Jurkat, Clone E6-1 (cell line): ENCODE measurements at places on chromosomes 1 and 21.

GRCh38 chr1:213983493-213984386, 4.0 kb upstream of the PROX1 start:
- no peak for DNase-seq

DNA sequence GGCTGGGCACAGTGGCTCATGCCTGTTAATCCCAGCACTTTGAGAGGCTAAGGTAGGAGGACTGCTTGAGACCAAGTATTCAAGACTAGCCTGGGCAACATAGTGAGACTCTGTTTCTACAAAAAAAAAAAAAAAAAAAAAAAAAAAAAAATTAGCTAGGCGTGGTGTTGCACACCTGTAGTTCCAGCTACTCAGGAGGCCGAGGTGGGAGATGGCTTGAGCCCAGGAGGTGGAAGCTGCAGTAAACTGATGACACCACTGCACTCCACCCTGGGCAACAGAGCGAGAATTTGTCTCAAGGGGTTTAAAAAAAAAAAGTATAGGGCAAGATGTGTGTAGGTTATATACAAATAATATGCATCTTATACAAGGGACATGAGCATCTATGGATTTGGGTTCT, 2.6 kb downstream of the TDRKH start:
- no peak for DNase-seq

- no peak for DNase-seq
Observed at GRCh38 chr1:38701088-38701487, 158.5 kb downstream of the RRAGC start.

DNA sequence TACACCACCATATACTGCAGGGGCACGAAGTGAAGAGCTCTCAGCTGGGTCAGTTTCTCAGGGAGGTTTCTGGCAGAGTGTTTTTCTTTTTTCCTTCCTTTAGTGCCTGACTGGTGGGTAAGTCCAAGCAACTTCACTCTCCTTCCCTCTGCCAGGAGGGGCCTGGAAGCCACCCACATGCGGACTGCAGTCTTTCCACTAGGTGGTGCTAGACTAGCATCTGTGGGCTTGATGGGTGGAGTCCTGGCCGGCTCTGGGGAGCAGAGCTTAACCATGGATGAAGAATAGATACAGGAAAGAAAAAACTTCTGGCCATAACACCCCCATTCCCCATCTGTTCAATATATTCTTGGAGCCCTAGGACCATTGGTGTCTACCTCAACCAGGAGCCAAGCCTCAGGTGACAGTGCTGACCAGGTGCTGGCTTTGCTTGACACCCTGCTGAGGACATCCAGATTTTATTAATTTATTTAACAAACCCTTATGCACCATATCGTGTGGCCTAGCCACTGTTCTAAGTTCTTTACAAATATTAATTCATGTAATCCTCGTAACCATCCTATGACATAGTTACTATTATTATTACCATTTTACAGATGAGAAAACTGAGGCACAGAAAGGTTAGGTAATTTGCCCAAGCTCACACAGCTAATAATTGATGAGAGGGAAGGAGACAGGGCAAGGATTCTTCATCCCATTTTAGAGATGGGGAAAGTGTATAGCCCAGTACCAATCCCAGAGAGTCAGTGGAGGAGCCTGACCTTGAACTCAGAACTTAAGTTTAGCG, 126.7 kb upstream of the CSF3R start:
- DNase-seq, result peak; percentile 53

DNA sequence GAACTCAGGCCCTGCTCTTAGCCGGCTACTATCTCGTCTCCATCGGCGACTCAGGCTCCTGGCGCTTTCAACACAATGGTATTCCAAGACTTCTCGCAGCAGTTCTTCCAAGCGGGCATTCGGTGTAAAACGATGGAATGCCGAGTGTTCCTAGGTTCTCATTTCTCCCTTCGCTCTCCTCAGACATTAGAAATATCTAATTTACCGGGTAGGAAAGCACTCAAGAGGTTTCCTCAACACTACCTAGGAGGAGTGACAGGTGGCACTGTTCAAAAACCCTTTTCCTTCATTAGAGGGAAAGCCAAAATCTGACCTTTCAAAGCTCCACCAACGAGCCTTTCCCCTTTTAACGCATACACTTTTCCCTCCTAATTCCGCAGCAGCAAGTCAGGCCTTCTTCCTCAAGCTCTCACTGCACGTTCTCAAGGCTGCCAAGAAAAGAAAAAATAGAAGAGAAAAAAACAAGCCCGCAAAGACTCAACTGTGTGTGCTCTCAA, 601 bp downstream of the UBE2G2 start:
- DNase-seq, result peak; percentile 46

- DNase-seq, result peak; percentile 50
Observed at GRCh38 chr1:226547754-226548191, 791 bp upstream of the STUM start.

- no peak for DNase-seq
Observed at GRCh38 chr1:65722461-65722860, 70.2 kb upstream of the PDE4B start.

DNA sequence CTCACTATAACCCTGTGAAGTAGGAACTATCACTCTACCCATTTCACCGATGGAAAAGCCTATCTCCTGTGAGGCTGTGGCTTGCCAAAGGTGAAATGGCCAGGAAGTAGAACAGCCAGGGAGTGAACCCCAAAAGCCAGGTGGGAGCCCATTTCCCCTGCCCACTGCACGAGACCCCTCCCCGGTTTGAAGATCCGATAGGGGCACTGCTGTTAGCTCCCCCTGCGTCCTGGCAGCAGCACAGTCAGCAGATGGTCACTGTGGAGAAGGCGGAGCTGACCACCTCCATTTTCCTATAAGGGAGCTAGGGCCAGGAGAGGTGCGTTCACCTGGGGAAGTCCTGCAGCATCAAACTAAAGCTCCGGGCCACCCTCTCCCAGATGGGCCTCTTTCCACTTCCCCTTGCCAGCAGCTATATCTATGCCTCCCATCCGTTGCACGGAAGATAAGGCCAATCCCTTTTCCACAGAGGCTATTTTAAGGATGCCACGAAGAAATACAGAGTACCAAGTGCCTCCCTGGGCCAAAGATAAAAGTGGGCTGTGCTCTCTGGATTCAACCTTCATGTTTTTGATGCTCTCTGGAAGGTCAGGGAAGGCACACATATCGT, 7.8 kb downstream of the ERG start:
- DNase-seq, result no peak

- peak; percentile 53 for DNase-seq
Observed at GRCh38 chr1:39204441-39205081, at the start of gene MACF1. MACF1 (plus strand) TSS chr1:39204695; CDS start chr1:39205023, 328 bp downstream.

DNA sequence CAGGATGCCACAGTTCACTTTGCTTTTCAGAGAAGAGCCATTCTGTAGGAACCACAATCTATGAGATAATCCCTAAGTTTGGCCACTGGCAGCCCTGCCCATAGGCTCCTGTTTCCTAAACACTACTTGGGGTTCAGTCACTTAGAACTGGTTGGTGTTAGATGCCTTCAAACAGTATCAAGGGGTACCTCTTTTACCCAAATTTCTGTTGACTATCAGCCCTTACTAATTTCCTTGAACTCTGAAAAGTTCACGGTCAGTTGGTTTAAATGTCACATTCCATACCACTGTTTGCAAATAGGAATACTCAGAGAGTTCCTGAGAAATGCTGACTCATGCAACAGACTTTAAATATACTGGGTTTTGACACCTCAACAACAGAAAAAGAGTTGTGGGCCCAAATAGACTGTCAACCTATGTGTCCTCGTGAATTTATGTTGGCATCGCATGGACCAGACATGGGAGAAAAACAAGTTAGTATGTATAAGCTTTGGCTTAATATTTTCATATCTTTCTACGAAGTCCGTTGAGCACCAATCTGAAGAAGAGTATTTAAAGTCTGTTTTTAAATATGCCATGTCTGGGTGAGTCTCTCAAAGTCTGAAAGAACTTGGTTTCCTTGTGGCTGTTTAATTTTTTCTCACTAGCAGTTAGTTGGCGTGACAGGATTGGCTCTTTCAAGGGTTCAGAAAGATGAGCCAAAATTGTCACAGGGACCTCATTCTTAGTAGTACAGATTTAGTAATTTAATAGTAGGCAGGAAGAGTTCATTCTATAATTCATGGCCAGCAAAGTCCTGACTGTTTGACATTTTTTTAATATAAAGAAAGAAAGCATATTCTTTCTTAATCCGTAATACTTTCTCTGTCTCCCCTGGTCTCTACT, 56.5 kb upstream of the ZNF326 start:
- no peak for DNase-seq

DNA sequence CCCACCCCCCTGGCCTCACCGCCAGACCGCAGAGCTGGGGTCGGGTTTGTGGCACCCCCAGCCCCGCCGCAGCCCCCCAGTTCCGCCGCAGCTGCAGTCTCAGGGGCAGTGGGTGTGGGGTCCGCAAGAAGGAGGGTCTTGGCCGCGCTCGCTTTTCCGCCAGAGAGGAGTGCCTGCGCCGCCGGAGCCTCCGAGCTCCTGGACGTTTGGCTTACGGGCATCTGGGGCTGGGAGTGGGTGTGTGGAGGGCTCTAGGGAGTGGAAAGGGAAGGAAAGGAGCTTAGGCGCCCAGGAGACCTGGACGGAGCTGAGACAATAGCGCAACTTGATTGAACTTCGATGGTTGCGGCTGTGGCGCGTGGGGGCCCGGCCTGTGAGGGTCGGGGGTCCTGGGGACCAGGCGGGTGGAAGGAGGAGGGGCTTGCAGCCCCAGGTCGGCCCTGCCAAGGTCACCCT, 88.8 kb upstream of the IPO9 start:
- no peak for DNase-seq

DNA sequence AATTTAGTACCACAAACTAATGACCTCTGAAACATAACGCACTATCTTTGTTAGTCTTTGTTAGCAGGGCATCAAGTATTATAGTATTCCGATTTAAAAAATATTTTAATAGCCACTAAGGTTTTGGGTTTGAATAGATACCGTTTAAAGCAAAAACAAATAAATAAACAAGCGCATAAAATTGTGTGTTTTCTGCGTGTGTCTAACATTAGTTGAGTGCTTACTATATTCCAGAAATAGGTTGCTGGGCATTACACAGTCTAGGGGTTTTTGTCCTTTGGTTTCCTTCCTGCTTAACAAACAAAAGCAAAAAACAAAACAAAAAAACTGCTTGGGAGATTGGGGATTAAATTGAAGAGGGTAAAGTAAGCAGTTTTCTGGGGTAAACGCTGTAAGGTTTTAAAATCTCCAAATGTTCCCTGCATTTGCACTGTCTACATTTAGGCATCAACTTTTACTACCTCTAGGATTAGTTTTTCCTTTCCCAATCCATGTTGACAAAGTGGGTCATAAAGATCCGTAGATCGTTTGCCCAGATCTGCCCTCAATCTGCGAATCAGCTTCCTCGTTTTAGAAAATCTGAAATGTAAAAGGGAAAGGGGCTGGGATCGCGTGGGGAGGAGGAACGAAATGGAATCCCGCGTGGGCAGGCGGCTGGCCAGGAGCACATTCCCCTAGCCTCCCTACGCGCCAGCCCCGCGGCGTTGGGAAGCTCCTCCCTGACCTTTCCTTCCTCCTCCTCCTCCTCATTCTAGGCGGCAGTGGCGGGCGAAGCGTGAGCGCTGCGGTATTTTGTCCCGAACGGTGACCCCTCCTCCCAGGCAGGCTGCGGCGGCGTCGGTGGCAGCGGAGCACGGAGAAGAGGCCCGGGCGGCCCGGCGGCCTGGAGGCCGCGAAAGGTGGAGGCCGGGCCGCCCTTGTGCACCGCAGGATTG, at the start of gene KCTD3:
KCTD3 (plus strand) TSS at position 749 of the 935 bp plus-strand sequence. CDS start 382 bp downstream, outside the sequence.
- DNase-seq, result peak; percentile 48
